Vagina (tissue), 2 donors: ENCODE measurements at places on chromosomes 1 and 21.

DNA sequence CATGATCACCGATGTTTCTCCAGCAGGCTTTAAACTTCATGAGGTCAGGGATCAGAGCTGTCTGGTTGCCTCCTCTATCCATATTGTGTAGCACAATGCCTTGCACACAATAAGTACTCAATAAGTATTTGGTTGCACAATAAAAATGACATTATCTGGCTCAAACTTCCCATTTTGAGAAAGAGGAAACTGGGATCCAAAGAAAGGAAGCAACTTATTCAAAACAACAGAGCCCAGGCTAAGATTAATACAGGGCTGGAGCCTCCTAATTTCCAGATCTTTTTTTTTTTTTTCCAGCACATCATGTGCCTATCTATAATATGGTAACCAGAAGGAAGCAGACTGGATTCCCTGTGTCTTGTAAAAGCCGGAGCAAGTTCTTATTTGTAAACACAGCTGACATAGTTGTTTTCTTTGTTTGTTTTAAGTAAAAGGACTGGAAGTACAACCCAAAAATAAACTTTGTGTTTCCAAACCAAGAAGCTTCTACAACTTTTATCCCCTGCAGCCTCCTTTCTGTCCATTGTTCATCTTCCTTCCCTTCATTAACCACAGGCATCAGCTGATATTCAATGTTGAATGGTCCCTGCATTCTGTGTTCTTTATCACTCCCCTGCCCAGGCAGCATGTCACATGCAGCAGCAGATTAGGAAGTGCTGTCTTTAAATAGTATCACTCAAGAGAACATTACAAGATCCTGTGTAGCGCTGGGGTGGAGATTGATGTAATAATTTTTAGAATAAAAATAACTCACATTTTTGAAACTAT lies 71.2 kb upstream of the HOOK1 start:
- no peak for DNase-seq

- DNase-seq, result no peak
Measured at GRCh38 chr1:60978421-60979357, 103.7 kb upstream of the NFIA start.

- DNase-seq, result no peak
Measured at GRCh38 chr1:153626904-153627714, at the start of gene S100A13. S100A13 (minus strand) TSS chr1:153627505; CDS start chr1:153626472, 1,033 bp downstream.

- DNase-seq, result no peak
Measured at GRCh38 chr1:162319493-162320175, 57.0 kb downstream of the SPATA46 start.

- DNase-seq, result no peak
Measured at GRCh38 chr1:9399510-9400424, 107.1 kb downstream of the SPSB1 start.

DNA sequence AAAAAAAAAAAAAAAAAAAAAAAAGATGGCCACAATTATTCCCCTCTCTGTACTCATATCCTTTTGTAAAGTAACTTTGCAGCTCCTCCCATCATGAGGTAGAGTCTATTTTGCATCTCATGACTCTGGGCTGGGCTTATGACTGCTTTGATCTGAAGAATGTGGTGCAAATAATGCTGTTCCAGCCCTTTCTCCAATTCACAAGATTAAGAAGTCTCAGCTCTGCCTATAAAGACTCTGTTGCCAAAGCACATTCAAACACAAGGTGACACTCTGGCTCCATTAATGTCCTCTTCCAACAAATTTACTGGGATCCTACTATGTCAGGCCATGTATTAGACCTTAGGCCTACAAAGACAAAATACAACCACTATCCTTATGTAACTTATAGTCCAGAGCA lies 64.8 kb upstream of the PTCH2 start:
- DNase-seq, result no peak

- DNase-seq, result no peak
Measured at GRCh38 chr1:15345705-15346345, 63.9 kb upstream of the EFHD2 start.

- no peak for DNase-seq
Measured at GRCh38 chr1:75501577-75502295, 109.2 kb downstream of the SLC44A5 start.

DNA sequence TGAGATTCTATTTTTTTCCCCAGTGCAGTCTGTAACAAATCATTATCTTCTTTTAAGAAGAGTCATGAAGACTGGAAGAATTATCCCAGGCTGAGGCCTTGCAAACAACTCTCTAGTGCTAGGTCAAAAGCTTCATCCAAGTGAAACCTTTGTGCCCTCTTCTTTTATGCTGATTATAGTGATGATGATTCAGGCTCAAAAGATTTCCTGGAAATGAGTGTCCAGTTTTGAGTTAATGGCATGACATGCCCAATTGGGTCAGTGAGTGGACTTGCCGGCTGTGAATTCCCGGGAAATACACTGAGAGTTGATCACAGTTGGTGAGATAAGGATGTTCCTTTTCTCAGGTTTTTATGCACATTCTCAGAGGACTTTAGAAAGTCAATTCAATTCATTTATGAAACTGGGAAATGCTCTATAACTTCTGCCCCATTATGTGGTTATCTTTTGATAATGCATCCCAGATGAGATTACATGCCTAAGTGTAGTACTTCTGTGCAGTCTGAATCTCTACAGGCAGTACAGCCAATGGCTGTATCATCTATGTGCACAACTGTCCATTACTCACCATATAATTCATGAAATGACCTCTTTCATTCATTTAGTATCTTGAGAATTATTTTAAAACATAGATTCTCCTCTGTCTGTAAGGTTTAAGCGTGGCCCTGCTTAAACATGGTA lies 66.2 kb downstream of the S1PR1 start:
- DNase-seq, result no peak

DNA sequence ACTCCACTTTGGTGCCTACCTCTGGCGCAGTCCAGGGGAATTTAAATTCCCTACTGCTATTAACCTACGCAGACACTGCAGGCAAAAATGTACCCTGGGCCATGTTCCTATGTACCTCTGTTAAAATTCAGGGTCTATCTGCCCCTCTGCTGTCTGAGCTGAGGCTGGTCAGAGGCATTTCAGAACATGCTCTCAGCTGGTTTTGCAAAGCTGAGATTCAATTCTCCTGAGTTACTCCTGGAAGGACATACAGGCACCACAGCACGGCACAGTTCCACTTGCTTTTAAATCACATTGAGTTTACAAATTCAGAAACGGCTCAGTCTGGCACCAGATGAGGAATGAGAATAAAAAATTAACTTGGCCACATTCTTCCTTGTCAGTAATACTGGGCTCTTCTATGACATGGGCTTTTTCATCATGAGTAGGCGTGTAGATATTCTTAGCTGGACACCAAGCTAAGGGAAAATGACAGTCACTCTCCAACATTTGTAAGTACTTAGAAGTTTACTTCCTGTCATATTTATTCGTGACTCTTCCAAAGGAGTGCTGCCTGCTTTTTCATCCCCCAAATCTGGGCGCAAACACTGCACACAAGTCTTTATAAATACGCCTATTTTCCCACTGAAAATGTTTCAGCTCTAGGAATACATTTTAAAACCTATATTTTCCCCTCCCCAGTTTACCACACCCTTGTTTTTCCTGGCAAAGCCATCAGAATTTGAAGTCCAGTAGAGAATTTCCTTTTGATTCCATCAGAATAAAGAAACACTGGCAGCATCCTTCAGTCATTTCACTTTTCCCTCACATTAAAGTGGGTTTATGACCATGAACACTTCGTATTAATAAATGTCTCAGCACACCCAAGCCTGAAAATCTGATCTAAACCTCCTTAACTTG lies 1.9 kb downstream of the C1orf198 start:
- DNase-seq, result no peak

DNA sequence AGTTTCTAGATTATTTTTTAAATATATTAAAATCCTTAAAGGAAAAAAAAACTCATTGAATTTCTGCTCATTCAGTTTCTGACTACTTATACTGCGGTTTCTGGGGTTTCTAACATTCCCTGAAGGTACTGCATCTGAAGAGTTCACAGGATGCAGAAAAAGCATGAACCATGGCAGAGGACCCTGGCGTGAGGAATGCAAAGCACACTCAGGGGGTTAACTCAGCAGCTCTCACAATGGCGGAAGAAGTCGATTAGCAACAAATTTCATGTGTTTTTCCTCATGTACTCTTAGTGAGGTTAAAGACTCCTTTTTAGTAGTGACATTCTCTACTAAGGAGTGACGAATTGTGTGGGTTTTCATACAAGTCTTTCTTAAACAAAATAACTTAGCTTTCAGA lies 975.6 kb downstream of the NCAM2 start:
- no peak for DNase-seq

DNA sequence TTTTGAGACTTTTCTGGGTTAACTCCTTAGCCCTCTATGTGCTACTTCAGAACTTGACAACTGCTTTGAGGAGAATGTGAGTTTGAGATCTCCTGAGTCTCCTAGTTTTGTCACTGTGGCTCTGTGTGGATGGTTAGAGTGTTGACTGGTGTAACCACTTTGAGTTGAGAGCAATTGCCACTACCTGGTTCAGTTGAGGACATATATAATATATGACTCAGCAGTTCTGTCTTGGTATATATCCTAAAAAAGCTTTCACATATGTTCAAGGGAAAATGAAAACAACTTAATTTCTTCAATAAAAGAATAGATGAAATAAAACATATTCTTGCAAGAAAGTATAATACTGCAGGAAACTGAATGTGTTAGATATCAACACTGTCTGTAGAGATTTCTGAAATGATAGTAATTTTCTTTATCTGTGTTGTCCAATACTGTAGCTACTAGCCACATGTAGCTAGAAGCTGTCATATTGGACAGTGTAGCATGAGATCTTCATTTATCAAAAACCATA lies 96.7 kb upstream of the QSOX1 start:
- DNase-seq, result no peak

DNA sequence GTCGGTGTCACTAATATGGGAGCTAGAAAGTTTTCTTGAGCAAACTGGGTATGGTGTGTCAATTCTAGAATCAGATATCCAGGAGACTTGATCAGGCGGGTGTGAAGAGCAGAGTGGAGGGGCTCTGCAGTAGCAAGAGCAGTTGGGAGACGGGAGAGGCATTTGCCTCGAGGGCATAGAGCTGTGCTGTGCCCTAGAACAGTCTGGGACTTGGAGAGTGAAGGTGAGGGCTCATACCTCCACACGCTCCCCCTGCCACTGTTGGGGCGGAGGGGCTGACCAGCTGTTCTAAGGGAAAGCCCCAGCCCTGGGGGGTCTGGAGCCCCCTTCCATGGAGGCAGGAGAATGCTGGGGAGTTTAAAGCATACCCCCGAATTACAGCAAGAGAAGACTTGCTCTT lies 33.8 kb downstream of the SIM2 start:
- no peak for DNase-seq

DNA sequence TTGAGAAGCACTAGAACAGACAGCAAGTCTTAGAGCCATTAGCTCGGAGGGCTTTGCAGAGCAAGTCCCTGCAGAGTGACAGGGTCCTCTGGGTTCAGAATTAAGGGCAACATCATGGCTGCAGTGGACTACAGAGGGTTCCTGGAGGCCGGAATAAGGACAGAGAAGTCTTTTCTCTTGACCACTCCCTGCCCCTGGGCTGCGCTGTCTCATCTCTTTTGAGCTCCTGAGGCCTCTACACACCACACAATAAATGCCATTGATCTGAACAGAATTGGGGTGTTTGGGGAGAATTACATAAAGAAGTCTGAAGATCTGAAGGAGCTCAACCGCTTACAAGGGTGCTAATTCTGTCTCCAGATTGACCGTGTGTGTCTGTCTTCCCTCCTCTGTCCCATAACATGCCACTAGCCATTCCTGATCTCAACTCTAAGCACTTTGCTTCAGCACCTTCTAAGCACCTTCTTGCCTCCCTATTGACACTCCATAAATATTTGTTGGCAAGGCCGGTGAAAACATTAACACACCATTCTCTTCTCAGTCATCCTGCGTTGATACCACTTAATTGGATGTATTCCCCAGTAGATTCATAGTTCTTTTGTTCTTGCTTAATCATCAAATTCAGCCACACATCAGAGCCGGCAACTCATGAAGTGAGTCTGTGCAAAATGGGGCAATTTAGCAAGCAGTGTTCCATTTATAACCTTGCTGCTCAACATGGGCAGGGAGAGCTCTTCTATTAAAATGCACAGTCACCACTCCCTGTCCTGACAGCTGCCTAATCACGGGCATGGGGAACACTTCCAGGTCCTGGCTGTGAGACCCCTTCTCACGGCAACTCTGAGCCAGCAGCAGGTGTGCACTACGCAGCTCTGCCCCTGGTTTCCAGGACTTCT lies 49.7 kb downstream of the NMNAT2 start:
- DNase-seq, result no peak

DNA sequence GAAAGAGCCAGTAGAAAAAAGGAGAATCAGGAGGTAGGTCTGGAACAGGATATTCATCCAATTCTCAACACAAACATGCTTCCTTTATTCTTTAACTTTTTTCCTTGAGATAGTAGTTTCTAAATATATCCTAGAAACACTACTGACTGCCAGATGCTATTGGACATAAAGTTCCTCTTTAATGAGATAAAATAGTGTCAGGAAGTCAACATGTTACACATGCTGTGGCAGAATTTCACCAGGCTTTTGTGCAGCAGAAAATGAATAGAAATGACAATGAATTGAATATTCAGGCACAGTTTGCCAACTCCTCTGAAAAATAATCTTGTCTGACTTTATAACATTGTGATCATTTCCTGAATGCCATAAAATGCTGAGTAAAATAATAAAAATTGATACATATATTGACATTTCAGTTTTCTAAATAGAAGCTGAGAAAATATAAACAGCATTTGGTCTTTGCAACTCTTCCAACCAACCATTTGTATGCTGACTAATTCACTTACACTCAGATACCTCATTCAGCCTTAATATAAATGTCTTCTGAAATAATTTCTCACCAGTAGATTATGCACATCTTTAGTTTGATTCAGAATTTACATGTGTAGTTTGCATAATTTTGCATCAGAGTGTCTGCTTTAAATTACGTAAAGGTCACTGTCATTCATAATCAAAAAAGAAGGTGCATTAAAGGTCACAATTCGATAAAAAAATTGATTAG lies 486.1 kb upstream of the ADGRL2 start:
- no peak for DNase-seq

DNA sequence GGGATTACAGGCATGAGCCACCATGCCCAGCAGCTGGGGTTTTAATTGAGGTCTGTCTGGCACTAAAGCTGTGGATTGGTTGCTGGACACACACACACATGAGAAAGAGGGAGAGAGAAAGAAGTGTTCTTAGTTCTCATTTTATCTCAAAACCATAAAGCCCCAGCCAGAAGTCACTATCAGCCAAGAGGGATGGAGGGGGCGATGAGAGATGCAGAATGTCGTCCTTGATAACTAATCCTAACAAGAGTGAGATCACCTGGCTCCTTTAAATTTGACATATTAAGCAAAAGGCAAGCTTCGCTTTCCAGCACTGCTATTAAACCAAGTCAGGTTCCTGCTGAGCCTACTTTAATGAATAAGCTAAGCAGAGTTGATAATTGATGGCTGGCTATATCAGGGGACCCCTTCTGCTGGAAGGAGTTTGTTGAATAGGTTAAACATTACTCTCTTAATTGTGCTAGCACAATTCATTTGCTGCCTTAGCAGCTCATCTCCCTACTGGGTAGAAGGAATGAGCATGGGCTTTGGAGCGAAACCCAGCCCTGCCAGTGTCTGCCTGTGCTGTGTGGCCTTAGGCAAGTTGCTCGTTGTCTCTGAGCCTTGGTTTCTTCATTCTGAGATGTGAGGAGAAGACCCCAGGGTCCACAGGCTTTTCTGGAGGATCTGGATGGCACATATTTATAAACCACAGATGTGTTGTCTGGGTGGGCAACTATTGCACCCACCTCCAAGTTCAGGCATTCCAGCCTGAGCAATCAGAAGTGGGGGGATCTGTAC lies 50.8 kb downstream of the ALPL start:
- no peak for DNase-seq

- DNase-seq, result no peak
Measured at GRCh38 chr1:230040440-230040839, 26.6 kb upstream of the GALNT2 start.
